HS-5 (cell line): ENCODE measurements at places on chromosomes 6 and 20.

GRCh38 chr6:169225131-169225576 lies 28.5 kb downstream of the THBS2 start:
- DNase-seq: no peak

- no peak for DNase-seq
Observed at GRCh38 chr6:16966791-16967469, 134.9 kb upstream of the STMND1 start.

DNA sequence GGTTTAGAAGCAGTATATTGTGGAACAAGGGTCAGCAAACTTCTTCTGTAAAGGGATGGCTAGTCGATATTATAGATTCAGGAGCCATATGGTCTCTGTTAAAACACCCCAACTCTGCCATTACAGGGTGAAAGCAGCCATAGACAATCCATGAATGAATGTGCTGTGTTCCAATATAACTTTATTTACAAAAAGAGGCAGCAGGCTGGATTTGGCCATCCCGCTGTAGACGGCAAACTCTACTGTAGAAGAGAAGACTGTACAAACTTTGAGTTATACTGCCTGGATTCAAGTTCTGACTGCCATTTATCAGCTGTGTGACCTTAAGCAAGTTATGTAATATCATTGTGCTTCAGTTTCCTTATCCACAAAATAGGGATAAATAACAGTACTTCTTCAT lies 33.7 kb upstream of the SNX9 start:
- DNase-seq: no peak

DNA sequence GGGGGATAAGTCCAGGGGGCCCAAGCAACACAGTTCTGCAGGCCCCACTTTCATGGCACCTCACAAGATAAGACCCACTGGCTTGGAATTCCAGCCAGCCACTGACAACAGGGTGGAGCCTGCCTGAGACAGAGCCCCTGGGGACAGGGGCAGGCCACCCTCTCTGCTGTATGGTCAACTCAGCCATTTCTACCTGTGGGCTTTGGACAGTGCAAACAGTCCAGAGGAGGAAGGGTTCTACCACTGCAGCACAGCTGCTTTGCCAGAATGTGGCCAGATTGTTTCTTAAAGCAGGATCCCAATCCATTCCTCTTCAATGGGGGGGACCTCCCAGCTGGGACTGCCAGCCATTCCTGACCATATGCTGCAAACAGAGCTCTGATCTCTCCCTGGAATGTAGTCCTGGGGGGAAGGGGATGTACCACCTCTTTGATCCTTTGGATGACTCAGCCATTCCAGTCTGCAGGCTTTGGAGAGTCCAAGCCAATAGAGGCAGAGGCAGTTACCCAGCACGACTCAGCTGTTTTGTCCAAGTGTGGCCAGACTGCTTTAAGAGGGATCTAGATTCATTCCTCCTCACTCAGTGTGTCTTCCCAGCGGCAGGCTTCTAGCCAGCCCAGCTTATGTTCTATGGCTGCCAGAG lies 842.2 kb downstream of the EPHA7 start:
- DNase-seq: peak; percentile 43

DNA sequence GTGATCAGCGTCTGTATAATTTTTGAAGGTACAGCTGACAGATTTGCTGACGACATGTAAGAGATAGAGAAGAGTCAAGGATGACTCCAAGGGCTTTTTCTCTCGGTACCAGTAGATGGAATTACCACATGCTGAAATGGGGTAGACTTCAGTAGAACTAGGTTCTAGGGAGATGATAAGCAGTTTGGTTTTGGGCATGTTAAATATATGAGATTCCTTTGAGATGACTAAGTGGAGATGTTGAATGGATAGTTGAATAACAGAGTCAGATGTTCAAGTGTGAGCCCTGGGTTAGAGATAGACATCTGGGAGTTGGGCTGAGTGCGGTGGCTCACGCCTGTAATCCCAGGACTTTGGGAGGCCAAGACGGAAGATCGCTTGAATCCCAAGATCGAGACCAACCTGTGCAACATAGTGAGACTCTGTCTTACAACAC lies 50.0 kb downstream of the PHF20 start:
- peak; percentile 85 for DNase-seq

GRCh38 chr20:62501801-62502495 lies 26.2 kb upstream of the GATA5 start:
- peak; percentile 54 for DNase-seq
